ENCODE measurements at places on chromosomes 5 and 9.

DNA sequence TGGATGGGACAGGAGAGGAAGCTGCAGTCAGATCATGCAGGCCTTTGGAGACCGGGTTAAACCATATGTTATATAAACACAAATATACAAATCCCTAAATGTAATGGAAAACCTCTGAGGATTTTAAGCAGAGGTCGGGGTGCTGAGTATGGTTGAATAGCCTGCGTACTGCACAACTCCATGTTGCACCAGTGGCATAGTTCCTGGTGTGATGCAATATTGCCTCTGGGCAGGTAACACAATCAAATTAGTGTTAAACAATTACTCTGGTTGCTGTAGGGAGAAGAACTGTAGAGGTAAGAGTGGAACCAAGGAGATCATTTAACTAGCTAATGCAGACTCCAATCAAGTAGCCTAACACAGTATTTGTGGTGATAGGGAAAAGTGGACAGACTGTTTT, 21.3 kb upstream of the RNF145 start:
- DNase-seq: no peak

DNA sequence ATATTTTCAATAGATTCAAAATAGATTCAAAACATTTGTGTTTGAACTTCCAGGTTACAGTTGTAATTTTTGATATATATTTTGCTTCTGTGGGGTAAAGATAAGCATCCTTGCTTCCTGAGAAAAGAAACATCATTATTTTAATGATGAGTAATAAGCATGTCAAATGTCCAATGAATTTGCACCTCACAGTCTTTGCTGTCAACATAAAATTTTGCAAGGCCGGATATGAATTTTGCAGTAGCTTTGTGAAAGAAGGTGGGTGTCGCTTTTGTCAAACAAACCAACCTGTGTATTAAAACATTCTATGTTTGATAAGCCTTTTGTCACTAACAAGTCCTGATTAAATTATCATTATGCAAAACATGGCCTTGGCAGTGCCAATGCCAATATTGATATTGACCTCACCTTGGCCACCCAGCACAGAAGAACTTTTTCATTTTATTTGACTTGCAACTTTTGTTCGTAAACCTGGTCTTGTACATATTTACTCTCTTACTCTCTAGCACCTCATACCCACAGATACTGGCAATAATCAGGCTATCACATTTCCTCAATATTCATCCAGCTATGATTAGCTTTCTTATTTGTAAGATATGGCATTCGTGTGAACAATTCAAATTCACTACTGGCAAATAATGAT, 645.0 kb upstream of the KLF4 start:
- no peak for DNase-seq

GRCh38 chr5:32027717-32028458, 146.2 kb downstream of the GOLPH3 start:
- peak; percentile 99 for DNase-seq

GRCh38 chr5:168784454-168784853, 205.3 kb upstream of the PANK3 start:
- no peak for DNase-seq

DNA sequence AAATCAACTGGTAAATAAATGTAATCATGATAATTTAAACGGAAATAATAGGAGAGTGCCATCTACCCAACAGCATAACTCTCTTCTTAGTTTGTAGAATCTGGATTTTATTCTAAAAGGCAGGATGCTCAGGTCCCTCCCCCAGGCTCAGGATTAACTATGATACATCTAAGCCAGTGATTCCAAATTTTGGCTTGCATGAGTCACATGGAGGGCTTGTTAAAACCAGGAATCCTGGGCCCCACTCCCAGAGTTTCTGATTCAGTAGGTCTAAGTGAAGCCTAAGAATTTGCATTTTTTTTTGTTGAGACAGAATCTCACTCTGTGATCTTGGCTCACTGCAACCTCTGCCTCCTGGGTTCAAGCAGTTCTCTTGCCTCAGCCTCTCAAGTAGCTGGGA, 62.3 kb upstream of the ZFR start:
- DNase-seq: peak; percentile 82

DNA sequence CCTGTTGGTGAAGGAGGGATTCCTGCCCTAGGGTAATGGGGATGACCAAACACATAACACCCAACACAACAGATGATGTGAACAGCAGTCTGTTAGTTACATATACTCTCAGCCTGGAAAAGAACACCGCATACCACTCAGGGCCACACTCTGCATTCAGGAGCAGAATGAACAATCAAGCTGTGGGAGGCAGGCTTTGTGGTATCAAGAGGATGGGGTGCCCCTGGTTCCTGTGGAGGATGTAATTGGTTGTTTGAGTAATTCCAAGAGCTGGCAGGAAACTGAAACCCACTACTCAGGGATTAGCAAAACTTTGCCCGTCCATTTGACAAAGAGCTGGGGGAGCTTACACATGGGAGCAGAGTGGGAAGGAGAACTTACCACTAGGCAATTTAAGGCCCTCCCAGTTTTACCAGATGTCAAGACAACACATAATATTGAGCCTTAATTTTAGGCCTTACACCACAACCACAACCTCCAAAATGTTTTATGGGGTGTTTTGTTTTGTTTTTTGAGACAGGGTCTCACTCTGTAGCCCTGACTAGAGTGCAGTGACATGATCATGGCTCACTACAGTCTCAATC, 15.6 kb upstream of the PRKAA1 start:
- DNase-seq: no peak

DNA sequence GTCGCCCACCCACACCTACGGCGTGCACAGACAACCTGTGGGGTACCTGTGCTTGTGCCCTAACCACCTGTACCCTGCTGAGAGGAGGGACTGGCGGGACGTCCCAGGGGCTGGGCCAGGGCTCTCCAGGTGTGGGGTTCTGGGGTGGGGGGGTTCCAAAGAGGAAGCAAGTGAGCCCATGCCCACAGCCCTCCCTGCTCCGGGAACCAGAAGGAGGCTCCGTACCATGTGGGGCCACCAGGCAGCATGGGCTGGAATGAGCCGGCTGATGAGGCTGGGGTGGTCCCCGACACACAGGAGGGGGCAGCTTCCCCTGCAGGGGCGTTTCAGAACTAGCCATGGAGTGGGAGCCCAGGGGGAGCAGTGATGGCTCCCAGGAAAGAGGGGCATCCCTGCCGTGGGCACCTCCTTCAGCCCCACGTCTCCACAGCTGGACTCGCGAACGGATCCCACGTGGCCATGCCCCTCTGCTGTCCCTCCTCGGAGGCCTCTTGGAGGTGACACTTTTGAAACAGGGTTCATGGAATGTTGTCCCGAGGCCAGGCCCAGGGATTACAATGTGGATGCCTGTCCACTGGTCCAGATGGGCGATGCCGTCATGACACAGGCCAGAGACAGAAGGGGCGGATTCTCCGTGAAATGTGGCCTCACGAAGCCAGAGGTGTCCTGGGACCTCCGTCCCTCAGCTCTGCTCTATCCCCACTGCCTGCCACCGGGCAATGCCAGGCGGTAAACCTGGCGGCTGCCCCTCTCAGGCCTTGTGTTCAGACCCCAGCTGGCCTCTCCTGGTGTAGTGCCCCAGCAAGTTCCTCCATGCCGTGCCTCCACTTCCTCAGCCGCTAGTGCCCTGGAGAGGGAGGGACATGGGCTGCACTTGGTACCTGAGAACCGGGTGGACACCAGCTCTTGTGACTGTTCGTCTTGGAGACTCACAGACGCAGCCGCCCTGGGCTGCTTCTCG, 33.6 kb upstream of the IRX4 start:
- DNase-seq: no peak

GRCh38 chr5:172939071-172939470, 20.2 kb upstream of the RPL26L1 start:
- DNase-seq: no peak

- DNase-seq: no peak
These were observed 58.8 kb downstream of the CAAP1 start for GRCh38 chr9:26833792-26834191.
